ENCODE measurements at places on chromosomes 12 and 14. TPM values are rescaled to one million over a fixed set of nuclear protein-coding genes. Genes with fewer than 3 reads are reported as not detected.

MGAT4C gene
- total RNA-seq, result not detected

KLRC4 gene
- total RNA-seq, result 14.3 TPM

KHNYN gene
- total RNA-seq, result 163 TPM

C12orf54 gene
- not detected for total RNA-seq

NT5DC3 gene
- total RNA-seq, result 4.3 TPM

ANAPC5 gene
- 106 TPM for total RNA-seq

IQSEC3 gene
- total RNA-seq, result 4.4 TPM

OR11H6 gene
- total RNA-seq, result not detected

PLEKHD1 gene
- total RNA-seq, result 0.46 TPM

ANKRD33 gene
- total RNA-seq, result not detected

IL23A gene
- 26.7 TPM for total RNA-seq

TRIM9 gene
- 0.57 TPM for total RNA-seq

RAD51B gene
- 17.3 TPM for total RNA-seq

APOLD1 gene
- total RNA-seq, result 2.0 TPM

RD3L gene
- total RNA-seq, result not detected

IL26 gene
- total RNA-seq, result not detected

SCN8A gene
- total RNA-seq, result 0.54 TPM

FAM90A1 gene
- not detected for total RNA-seq

TEX22 gene
- 1.1 TPM for total RNA-seq

SMIM41 gene
- not detected for total RNA-seq

CCDC38 gene
- total RNA-seq, result not detected

SLC22A17 gene
- total RNA-seq, result 12.3 TPM

CPM gene
- total RNA-seq, result 0.78 TPM

CEP128 gene
- 7.6 TPM for total RNA-seq

Data from CD8-positive, alpha-beta T cell (primary cell).